Progenitor cell of endocrine pancreas (in vitro differentiated cells): ENCODE measurements at places on chromosomes 13 and 19. TPM values are rescaled to one million over a fixed set of nuclear protein-coding genes. Genes with fewer than 3 reads are reported as not detected.

The C1QTNF9B gene
- not detected in 2 replicates for total RNA-seq

The SMIM44 gene
- total RNA-seq: not detected in 2 replicates

The ATP4A gene
- 0.18 TPM in 1 of 2 replicates, not detected in the other for total RNA-seq

The ADAMTSL5 gene
- total RNA-seq: 2.3 and 4.8 TPM in 2 replicates

The LILRB4 gene
- not detected in 2 replicates for total RNA-seq

DNA sequence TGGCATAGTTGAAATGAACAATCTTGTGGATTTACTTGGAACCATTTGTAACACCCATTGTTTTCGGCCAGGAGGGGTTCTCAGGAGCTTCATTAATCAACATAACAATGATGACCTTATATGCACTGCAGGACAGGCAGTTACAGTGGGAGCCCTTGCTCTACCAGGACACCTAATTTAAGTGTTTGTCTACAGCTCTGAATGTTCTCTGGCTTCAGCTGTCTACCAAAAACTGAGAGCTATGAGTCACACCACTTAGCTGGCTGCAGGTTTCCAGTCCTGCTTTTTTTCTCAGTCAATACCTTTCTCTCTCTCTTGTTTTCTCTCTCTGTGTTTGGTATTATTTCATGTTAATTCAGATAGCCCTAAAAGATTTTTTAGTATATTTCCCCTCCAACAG, 105.4 kb upstream of the MBNL2 start:
- no peak for DNase-seq

GRCh38 chr19:18204394-18205199, 755 bp upstream of the RAB3A start:
- peak; percentile 65 for DNase-seq

DNA sequence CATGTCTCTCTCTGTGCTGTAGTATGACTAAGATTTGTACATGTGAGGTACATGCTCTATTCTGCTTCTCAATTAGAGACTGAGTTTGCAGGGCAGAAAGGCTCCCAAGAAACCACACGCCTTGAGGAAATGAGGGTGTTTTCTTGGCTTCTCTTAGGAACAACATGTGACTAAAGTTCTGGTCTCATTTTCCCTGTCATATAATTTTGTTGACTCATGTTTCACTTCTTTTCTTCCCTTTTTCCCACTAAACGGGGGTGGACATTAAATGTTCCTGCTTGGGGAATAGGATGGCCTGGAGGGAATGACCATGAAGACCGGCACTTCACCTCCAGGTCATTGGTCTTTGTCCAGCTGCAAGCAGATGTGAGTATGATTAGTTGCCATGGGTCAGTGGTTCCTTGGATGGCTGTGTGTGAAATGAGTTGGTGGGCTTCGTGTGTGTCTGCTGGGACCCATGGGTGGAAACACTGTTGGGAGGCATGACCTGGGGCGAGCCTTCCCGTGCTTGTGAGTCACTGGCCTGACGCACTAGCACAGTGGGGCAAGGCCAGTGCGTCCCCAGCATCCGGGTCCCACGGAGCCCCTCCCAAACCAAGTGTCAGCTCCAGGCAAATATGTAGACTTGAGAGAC, 56.6 kb downstream of the COL4A1 start:
- no peak for DNase-seq

DNA sequence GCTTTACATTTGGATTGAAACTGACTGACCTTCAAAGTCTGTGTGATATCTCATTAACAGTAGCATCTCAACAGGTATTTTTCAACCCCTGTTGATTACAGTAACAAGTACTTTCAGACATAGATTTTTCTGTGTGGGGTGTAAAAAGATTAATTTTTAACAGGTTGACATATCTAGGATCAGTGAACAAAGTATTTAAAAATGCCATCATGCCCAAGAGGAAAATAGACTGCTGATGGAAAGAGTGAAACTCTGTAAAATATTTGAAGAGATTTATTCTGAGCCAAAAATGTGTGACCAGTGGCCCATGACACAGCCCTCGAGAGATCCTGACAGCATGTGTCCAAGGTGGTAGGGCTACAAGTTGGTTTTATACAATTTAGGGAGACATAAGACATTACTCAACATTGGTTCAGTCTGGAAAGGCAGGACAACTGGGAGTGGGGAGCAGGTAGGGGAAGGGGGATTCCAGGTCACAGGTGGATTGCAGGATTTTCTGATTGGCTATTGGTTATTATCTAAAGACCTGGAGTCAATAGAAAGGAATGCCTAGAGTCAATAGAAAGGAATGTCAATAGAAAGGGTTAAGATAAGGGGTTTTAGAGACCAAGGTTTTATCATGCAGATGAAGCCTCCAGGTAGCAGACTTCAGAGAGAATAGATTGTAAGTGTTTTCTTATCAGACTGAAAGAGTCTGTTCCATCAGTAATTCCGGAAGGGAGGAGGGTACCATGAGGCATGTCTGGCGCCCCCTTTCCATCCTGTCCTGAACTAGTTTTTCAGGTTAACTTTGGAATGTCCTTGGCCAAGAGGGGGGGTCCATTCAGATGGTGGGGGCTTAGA, 29.1 kb downstream of the TNFRSF19 start:
- no peak for DNase-seq

- DNase-seq: no peak
Measured at GRCh38 chr13:20221772-20222171, 10.3 kb downstream of the GJB6 start.

- no peak for DNase-seq
Measured at GRCh38 chr13:46855166-46855565, 41.7 kb downstream of the HTR2A start.

DNA sequence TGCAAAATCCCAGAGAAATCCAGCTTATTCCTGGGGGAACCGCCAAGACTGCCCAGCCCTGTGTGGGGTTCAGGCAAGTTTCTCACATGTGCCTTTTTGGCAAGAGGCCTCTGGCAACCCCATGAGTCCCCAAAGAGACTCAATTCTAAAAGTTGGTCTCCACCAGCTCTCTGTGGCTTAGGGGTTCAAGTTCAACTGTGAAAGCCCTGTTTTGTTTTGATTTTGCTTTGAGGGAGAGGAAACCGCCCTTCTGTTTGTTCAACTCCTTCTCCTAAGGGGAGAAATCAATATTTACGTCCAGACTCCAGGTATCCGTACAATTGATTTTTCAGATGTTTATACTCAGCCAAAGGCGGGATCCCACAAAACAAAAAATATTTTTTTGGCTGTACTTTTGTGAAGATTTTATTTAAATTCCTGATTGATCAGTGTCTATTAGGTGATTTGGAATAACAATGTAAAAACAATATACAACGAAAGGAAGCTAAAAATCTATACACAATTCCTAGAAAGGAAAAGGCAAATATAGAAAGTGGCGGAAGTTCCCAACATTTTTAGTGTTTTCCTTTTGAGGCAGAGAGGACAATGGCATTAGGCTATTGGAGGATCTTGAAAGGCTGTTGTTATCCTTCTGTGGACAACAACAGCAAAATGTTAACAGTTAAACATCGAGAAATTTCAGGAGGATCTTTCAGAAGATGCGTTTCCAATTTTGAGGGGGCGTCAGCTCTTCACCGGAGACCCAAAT, 583 bp upstream of the LDLR start:
- no peak for DNase-seq

DNA sequence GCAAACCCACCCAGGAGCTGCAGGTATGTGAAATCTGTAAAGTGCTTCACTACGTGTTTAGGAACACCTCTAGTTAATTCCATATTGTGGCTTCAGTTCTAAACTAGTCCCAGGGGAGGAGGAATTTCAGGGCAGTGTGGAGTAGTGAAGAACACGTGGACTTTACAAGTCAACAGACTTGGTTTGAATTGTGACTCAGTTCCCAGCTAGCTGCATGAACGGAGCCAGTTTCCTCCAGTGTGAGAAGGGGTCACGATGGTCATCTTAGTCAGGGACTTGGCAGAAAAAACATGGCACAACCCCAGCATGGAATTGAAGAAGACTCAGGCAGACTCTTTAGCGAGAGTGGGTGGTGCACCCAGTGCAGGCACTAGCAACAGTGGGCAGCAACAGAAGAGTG, 175.7 kb upstream of the UBL3 start:
- no peak for DNase-seq

- DNase-seq: no peak
Measured at GRCh38 chr13:30371649-30372265, 50.5 kb upstream of the UBE2L5 start.

DNA sequence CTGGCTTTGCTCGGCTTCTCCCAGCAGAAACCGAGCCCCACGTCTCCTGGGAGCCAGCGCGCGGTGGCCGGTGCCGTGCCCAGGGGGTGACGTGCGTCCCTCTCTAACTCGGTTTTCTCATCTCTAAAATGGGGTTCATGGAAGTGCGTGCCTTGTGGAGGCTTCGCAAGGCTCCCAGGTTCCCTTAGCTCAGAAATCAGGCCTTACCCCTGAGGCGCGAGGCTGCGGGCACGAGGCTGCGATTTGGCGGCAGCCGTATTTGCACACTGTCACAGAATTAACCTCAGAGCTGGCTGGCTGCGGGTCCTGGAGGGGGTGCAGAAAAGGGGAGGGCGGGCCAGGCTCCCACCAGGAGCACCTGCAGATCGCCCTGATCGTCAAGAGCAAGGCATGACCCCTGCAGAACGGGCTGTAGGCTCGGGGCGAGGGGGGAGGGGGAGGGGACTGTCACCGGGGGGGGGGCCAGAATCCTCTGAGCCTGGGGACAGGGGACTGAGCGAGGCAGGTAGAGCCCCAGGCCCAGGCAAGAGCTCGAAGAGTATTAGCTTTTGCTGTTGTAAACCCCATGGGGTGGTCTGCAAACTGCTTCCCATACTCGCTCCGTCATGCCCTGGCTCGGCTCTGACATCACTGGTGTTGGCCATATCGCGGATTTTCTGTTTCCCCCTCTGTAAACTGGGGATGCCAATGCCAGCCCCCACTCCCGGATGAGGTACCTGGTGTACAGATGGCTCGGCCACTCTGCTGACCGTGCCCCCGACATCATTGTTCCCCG, 62.2 kb downstream of the CCNE1 start:
- DNase-seq: no peak

DNA sequence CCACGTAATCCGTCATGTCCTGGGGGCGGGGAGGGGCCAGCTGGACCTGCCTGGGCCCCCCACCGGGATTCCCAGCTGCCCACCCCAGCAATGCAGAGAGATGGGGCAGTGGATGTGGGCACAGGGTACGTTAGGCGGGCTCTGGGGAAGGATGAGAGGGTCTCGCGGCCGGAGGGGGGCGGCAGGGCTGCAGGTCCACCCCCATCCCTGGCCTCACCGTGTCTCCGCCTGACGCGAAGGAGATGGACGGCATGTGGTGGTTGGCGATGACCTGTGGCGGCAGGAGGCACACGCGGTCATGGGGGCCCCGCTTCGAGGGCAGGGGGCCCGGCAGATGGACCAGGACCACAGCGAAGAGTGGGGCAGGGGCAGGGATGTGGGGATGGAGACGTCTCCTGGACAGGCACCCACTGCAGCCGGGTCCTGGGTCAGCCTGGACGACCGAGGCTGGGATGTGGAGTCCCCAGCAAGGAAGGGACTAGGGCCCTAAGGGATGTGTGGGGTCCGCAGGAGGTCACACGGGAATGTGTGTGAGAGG, 24.4 kb downstream of the SHC2 start:
- no peak for DNase-seq

GRCh38 chr13:108560093-108560492, 69.3 kb upstream of the MYO16 start:
- DNase-seq: no peak

DNA sequence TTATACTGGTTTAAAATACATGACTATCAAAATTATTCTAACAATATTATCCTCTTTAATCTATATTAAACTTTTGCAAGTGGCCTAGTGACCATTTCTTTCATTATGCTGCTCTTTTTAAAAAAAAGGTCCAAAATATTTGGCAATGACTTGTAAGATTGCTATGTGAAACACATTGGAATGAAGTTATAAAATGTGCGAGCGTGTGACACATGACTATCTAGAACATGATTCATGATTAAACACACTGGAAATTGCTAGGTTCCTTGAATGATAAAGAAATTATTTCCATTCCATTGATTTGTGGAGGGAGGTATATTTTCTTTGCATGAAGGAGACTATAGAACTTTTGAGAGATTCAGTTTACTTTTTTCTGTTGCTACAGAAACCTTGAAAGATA, 739.1 kb downstream of the DIAPH3 start:
- no peak for DNase-seq

DNA sequence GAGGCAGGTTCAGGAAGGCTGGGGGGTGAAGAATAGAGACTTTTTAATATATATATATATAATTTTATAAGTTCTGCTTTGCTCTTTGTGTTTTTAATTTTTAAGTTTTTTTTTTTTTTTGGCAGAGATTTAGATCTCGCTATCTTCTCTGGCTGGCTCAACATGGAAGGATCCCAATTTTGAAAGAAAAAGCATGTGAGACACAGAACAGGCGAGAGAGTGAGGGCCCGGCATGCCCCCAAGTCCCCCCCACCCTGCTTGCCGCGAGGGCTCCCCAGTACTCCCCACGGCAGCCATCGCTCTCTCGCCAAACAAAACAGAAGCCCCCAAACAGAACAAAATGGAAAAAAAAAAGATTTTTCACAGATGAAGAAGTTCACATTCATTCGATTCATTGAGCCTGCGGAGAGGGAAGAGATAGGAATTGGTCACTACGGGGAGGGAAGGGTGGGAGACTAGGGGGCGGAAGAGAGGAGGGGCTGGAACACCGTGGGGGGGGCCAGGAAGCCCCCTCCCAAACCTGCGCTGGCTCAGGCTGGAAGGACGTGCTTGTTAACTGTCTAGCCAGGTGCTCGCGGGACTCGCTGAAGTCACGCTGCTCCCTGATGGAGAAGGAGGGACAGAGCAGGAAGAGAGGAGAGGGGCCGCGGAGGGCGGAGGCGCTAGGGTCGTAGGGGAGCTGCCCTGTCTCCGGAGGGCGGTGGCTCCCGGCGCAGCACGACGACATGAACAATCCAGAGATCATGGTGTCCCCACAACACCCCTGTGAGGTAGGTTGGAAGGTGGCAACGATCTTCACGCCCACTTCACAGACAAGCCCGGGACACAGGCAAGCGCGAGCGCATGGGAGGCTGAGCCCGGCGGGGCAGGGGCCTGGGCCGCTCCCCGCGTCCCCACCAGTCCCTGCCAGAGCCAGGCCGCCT, 10.6 kb downstream of the KHSRP start:
- no peak for DNase-seq
